ENCODE measurements at places on chromosomes 4 and X.

- no peak for DNase-seq
These were observed 81.0 kb downstream of the PPEF2 start for GRCh38 chr4:75821216-75821615.

- DNase-seq = peak; percentile 49
These were observed 230.2 kb upstream of the STK26 start for GRCh38 chrX:131792789-131793462.

DNA sequence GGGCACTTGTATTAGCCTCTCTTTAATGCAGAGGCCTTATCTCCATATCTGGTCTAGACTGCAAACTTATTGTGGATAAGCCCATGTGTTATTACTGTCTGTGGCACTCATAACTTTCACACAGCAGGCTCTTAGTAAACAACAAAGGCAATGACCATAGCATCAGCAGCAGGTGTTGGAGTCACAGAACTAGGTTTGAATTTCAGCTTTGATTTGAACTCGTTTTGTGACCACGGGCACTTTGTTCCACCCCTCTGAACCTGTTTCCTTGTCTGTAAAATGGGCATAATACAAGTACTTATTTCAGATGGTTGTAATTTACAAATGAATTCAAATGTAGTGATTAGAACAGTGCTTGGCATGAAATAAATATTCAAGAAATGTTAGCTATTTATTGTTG is 121.8 kb upstream of the C1GALT1C1 start:
- DNase-seq = no peak

DNA sequence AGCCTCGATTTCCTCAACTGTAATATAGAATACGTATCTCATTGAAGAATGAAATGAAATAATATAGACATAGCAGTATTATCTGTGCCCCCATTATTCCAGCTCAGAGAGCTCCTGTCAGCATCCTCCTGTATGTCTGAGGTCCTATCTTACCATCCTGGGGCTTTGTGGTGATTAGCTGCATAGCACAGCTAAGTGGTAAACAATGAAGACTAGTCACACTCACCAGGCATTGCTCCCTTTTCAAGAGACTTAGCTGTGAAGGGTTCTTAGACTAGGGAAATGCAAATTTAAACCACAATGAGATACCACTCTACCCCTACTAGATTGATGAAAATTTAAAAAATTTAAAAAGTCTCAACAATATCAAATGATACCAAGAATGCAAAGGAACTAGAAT is 172.9 kb downstream of the SLC39A8 start:
- DNase-seq = no peak

GRCh38 chr4:141027421-141027820 is 105.8 kb downstream of the RNF150 start:
- DNase-seq = no peak

- DNase-seq = no peak
These were observed 520.7 kb upstream of the HS3ST1 start for GRCh38 chr4:11949355-11949754.

DNA sequence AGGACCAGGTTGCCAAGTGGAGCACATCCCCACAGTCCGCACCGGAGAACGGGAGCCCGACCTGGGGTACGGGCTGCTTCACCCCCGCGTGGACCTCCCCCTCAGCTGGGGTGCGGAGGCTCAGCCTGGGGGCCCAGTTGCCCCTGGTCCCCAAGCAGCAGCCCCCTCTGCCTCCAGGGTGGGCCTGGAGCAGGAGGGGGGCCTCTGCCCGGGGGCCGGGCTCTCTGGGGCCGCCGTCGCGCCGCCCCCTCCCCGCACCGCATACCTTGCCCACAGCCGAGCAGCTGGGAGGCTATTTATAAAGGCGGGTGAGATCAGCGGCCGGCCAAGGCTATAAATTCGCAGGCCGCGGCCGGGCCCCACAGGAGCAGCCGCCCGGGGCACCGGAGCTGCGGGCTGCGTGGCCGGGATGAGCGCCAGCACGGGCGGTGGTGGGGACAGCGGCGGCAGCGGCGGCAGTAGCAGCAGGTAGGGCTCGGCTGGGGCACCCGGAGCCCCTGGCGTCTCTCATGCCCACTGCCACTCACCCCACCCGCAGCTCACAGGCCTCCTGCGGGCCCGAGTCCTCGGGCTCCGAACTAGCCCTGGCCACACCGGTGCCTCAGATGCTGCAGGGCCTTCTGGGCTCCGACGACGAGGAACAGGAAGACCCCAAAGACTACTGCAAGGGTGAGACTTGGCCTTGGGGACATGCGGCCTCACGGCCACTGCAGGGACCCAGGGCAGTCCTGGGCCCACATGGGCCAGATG is at the start of gene SRPK3:
TSS of gene SRPK3 (plus strand) at position 364 of the 750 bp plus-strand sequence. CDS start at position 410, 46 bp downstream.
- DNase-seq = peak; percentile 39

- DNase-seq = peak; percentile 64
These were observed 1.0 kb downstream of the RASGEF1B start for GRCh38 chr4:81470456-81471297.
